Activated CD8-positive, alpha-beta memory T cell treated with anti-CD3 and anti-CD28 coated beads, Interleukin-2, amount 10 ng/mL, durations not matched to agents 7 days and 5 days (primary cell): ENCODE measurements at places on chromosomes 4 and X.

- DNase-seq: no peak
These were observed 449.6 kb downstream of the GLUD2 start for GRCh38 chrX:121496966-121497365.

- DNase-seq: no peak
These were observed 838.1 kb upstream of the AGA start for GRCh38 chr4:178280362-178280761.

- DNase-seq: no peak
These were observed 69.1 kb downstream of the PCDH7 start for GRCh38 chr4:30789219-30789671.

GRCh38 chr4:39025552-39026085 is 6.6 kb downstream of the TMEM156 start:
- no peak for DNase-seq

- no peak for DNase-seq
These were observed 55.2 kb upstream of the TLR2 start for GRCh38 chr4:153628796-153629315.

- DNase-seq: no peak
These were observed 53.3 kb downstream of the JADE1 start for GRCh38 chr4:128862608-128863311.

DNA sequence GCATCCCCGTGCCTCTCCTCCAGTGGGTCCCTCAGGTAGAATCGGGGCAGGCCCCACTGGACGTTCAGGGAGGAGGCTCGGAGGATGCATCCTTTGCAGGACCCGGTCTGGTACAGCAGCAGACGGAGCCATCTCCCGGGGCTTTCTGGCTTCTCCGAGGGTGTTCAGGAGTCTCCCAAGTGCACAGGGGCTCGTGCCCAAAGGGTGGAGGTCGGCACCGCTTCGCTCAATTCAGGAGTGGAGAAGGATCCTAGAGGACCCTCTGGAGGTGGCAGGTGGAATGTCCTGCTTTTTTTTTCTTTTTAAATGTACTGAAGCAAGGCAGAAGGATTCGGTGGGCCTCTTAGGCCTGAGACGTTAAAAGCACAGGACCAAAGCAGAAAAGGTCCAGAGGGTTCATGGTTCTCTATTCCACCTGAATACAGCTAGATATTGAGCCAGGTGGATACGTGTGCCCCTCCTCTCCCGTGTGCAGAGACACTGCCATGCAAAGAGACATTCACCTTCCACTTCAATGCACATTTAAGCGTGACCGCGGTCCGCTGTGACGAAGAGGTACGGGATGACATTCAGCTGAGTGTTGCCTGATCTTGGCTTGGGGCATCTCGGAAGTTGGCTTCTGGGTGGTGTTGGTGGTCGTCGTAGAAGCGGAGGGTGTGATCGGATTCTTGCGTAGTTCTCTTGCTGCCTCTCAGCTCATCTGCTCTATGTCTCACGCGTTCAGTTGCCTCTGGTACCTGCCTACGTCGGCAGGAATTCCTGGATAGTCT is 281.2 kb upstream of the AGTR2 start:
- DNase-seq: no peak

- DNase-seq: no peak
These were observed 76.5 kb upstream of the TEX13A start for GRCh38 chrX:105297041-105297440.

DNA sequence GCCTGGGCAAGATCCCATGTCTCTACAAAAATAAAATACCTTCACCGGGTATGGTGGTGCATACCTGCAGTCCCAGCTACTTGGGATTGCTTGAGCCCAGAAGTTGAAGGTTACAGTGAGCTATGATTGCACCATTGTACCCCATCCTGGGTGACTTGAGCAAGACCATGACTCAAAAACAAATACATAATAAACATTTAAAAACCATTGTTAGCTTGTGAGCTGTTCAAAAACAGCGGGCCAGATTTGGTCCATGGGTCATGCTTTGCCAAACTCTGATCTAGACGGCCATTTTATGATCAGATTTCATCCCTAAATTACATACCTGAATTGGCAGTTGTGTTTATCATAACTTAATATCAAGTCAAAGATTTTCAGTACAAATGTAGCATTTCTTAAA is 76.0 kb upstream of the GPM6B start:
- DNase-seq: no peak

GRCh38 chr4:135900956-135901355 is 1631.3 kb downstream of the PCDH18 start:
- no peak for DNase-seq

- no peak for DNase-seq
These were observed 18.4 kb downstream of the SLC38A5 start for GRCh38 chrX:48451708-48452107.

- no peak for DNase-seq
These were observed 93.0 kb downstream of the TSPAN7 start for GRCh38 chrX:38654302-38654701.

DNA sequence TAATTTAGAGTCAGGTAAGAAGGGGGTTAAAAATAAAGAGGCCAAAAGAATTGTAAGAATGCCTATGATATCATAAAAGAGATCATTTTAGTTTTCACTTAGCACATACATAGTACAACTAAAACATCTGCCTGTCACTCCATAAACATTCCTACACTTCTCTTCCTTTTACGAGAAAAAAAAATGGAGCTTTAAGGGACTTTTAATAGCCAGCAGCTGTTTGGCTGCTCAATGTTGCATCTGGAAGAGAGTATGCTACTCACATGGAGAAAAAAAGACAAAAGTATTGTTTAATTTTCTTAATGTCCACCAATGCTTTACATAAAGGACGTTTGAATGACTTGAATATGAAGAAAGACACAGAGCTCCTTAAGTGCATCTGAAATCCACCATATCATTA is 48.7 kb upstream of the TNIP3 start:
- DNase-seq: no peak

DNA sequence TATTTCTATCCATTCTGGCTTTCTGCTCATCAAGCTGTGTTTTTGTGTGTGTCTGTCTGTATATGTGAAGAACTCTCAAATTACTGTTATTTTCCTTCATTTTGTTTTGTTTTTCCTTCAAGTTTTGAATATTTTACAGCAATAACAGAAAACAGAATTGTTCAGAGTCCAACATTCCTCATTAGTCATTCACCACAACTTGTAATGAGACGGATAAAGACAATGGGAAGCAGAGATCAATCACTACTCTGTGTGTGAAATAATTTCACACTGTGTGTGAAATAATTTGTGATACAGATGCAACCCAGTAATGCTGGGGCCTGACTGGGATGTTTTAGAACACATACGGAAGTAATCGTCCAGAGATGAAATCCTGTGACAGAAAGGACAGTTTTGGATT is 55.2 kb downstream of the HPGD start:
- DNase-seq: no peak

- no peak for DNase-seq
These were observed 68.0 kb downstream of the YIPF7 start for GRCh38 chr4:44583393-44583792.

DNA sequence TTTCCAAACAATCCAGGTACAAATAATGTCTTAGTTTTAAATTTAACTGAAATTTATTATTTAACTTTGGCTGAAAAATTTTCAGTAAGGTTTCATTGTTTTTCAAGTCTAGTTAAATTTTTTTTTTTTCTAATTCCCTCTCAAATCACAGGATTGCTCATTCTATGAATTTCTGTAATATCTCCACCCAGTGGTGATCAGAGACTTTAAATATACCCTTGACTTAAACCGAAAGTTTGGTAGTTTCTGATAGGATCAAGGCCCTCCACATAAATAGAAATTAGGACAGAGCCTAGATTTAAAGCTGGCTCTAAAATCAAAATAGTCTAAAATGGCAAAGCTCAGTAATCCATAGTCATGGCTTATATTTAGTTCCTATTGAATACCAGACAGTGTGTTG is 175.4 kb downstream of the TBCK start:
- DNase-seq: no peak

DNA sequence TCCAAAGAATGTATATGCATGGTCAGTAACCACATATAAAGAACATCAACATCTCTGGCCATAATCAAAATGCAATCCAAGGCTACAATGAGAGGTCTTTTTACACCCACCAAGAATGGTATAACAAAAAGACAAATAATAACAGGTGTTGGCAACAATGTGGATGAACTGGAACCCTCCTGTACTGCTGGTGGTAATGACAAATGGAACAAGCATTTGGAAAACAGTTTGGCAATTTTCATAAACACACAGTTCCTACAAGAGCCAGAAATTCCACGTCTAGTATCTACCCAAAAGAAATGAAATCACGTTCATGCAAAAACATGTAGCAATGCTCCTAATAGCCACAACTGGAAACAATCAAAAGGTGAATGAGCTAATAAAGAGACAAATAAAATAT is 11.7 kb downstream of the UGT2B4 start:
- no peak for DNase-seq

- no peak for DNase-seq
These were observed 30.8 kb downstream of the RASL11B start for GRCh38 chr4:52892880-52893279.

GRCh38 chr4:20574986-20575385 is 125.3 kb upstream of the PACRGL start:
- DNase-seq: no peak

GRCh38 chr4:16817286-16817685 is 81.2 kb downstream of the LDB2 start:
- DNase-seq: no peak

GRCh38 chrX:78822157-78822690 is 74.7 kb downstream of the LPAR4 start:
- DNase-seq: no peak

GRCh38 chr4:174912919-174913543 is 5.1 kb upstream of the ADAM29 start:
- no peak for DNase-seq

GRCh38 chr4:140103676-140104075 is 50.3 kb downstream of the MAML3 start:
- peak; percentile 91 for DNase-seq

DNA sequence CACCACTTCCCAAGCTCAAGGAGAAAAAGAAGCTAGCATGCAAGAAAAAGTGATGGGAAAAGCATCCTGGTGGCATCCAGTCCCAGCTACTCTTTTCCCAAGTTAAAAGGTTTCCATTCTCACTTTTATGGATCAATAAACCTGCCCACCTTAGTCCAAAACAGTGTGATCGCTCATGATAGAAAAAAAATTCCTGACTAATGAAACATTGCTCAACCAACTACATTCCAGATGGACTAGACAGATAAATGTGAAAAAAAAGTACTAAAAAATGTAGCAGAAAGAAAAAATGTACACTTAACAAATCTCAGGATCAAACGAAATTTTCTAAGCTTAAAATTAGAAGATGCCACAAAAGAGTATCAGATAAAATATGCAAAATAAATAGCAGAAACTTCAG is 312.2 kb downstream of the TMA16 start:
- DNase-seq: no peak

GRCh38 chr4:176805155-176805554 is 12.4 kb upstream of the VEGFC start:
- DNase-seq: no peak

GRCh38 chr4:139558235-139559088 is 2.4 kb upstream of the SETD7 start:
- DNase-seq: no peak
